ENCODE measurements at places on chromosomes 2 and 18. TPM values are rescaled to one million over a fixed set of nuclear protein-coding genes. Genes with fewer than 3 reads are reported as not detected.

- no peak for DNase-seq
- no peak overlapping the region for H3K4me3 ChIP-seq
- H3K36me3 ChIP-seq, result peaks cover 11% of the 10 kb centered on the region
Measured at GRCh38 chr2:112491946-112492345, 10.0 kb downstream of the TTL start.

DGKD gene
- total RNA-seq, result 92.1 TPM

TMEM37 gene
- not detected for total RNA-seq

DNA sequence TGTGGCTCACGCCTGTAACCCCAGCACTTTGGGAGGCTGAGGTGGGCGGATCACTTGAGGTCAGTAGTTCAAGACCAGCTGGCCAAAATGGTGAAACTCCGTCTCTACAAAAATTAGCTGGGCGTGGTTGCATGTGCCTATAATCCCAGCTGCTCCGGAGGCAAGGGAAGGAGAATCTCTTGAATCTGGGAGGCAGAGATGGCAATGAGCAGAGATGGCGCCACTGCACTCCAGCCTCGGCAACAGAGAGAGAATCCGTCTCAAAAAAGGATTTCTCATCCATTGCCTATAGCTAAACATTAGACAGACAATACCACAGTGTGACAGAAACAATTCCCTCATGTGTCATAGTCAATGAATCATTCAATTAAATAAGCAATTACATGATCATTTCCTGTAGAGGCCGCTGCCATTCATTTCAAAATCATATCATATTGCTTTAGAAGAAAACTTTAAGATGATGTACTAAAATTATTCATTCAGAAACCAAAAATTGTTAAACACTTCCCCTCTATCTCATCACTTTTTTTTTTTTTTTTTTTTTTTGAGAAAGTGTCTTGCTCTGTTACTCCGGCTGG is 69.5 kb upstream of the TGIF1 start:
- no peaks in the 10 kb centered on the region for H3K36me3 ChIP-seq
- no peaks in the 10 kb centered on the region for H3K4me1 ChIP-seq
- H3K27ac ChIP-seq, result no peak overlapping the region

GRCh38 chr2:69190743-69191404 is 177.9 kb downstream of the ANTXR1 start:
- H3K4me1 ChIP-seq, result no peaks in the 10 kb centered on the region
- no peak for DNase-seq
- no peak overlapping the region for H3K4me3 ChIP-seq
- no peak overlapping the region for H3K27ac ChIP-seq
